Nephron progenitor cell (in vitro differentiated cells): ENCODE measurements at places on chromosomes 5 and 9.

GRCh38 chr9:68955330-68955729, 58.6 kb downstream of the PRKACG start:
- peaks cover 27% of the 10 kb centered on the region for H3K36me3 ChIP-seq
- H3K27me3 ChIP-seq = peaks cover 3% of the 10 kb centered on the region
- H3K27ac ChIP-seq = no peak overlapping the region
- peaks cover 36% of the 10 kb centered on the region for H3K4me1 ChIP-seq
- no peak for DNase-seq

DNA sequence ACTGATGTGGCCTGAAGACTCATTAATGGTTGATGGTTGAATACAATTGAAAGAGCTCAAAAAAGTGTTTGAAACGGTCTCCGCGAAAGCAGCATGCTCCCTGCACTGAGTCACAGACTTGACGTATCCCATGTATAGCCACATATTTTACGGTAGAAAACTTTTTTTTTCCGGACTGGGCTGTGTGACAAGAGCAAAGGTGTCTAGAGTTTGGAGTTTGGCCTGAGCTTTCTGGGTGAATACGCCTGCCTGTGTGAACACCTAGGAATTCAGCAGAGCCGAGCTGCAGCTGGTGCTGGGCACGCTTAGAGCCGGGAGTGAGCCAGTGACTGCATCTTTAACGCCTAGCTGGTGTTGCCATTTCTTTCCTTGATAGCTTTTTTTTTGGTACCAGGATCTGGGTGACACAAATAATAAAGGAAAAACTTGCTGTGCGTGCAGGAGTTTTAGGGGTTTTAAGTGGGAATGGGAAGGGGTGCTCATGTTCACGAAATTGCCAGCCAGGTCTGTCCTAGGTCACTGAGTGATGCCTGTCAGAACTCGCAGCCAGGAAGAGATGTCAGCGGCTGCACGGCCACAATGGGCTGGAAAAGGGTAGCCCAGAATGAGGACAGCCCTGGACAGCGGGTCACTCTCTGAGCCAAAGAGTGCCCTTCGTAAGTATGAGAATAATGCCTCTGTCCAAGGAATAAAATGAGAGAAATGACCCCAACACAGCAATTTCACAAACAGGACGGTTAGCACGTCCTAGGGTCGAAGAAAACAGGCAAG, 51.7 kb downstream of the PSMB7 start:
- peaks cover 26% of the 10 kb centered on the region for H3K36me3 ChIP-seq
- peak overlapping the region; percentile 47 for H3K27ac ChIP-seq
- peaks cover 8% of the 10 kb centered on the region for H3K4me1 ChIP-seq
- no peak for DNase-seq

- no peak overlapping the region for H3K27ac ChIP-seq
- H3K4me3 ChIP-seq = no peak overlapping the region
- DNase-seq = peak; percentile 20
- peaks cover 23% of the 10 kb centered on the region for H3K27me3 ChIP-seq
Measured at GRCh38 chr9:68678430-68678829, 26.6 kb upstream of the PIP5K1B start.

GRCh38 chr9:138045541-138046490, 168.2 kb downstream of the CACNA1B start:
- H3K27me3 ChIP-seq = peaks cover 3% of the 10 kb centered on the region
- H3K36me3 ChIP-seq = no peaks in the 10 kb centered on the region
- no peak overlapping the region for H3K4me3 ChIP-seq
- H3K4me1 ChIP-seq = peaks cover 33% of the 10 kb centered on the region

DNA sequence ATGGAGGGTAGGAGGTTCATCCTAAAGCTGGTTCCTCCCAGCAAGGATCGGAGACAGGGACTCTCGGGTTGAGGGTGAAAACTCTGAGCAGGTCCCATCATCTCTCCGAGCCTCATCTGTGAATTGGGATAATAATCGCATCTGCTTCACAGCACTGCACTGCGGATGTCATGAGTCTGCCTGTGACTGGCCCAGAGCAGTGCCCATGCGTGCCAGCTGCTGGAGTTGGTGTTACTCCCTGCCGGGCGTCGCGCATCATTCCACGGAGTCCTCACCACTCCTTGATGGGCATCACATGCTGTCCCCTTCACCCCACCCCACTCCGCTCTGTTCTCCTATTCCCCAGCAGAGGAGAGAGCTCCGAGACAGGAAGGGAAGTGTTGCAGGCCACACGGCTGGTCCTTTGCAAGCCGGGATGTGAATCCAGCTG, 35.1 kb upstream of the ORM1 start:
- H3K27me3 ChIP-seq = no peaks in the 10 kb centered on the region
- H3K4me1 ChIP-seq = peaks cover 49% of the 10 kb centered on the region
- H3K4me3 ChIP-seq = no peak overlapping the region
- peaks cover 17% of the 10 kb centered on the region for H3K36me3 ChIP-seq
- no peak overlapping the region for H3K27ac ChIP-seq
- no peak for DNase-seq

DNA sequence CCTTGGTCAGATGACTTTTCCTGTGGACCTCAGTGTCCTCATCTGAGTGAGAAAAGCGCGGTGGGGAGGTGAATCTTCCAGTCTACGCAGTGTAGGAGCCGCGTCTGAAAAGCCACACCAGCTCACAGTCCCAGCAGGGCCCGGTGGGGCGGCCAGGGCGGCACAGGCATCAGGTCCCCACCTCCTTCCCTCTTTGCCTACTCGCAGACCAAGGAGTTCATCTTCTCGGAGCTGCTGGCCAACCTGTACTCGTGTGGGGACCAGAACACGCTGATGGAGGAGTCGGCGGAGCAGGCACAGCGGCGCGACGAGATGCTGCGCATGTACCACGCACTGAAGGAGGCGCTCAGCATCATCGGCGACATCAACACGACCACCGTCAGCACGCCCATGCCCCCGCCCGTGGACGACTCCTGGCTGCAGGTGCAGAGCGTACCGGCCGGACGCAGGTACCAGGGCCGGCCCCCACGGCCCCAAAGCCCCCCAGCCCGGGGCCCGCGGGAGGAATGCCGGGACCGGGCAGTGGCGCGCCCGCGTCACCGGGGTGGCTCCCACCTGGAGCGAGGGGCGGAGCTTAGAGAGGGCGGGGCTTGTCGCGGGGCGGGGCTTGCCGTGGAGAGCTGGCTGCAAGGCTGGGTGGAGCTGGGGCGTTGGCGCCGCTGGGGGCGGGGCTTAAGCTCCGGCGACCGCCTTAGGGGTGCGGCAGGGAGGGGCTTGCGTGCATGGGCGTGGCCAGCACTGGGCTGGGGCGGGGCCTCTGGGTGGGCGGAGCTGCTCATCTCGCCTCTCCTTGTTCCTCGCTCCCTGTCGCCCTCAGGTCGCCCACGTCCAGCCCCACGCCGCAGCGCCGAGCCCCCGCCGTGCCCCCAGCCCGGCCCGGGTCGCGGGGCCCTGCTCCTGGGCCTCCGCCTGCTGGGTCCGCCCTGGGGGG, 25.6 kb downstream of the GOLGA2 start:
- DNase-seq = peak; percentile 99
- H3K4me3 ChIP-seq = peak overlapping the region; percentile 78
- no peak overlapping the region for H3K27ac ChIP-seq
- H3K36me3 ChIP-seq = peaks cover 25% of the 10 kb centered on the region

DNA sequence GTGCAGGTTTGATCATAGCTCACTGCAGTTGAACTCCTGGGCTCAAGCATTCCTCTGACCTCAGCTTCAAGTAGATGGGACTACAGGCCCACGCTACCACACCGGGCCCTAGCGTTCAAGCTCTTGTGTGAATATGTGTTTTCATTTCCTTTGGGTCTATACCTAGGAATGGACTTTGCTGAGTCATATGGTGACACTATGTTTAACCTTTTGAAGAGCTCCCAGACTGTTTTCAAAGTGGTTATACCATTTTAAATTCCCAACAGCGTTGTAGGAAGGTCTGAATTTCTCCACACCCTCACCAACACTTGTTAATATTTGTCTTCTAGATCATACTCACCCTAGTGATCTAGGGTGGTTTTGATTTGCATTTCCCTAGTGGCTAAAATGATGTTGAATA, 33.5 kb downstream of the FAF2 start:
- H3K27ac ChIP-seq = no peak overlapping the region
- DNase-seq = no peak
- H3K27me3 ChIP-seq = no peaks in the 10 kb centered on the region
- peaks cover 63% of the 10 kb centered on the region for H3K36me3 ChIP-seq
- H3K4me1 ChIP-seq = no peaks in the 10 kb centered on the region
- no peak overlapping the region for H3K4me3 ChIP-seq

DNA sequence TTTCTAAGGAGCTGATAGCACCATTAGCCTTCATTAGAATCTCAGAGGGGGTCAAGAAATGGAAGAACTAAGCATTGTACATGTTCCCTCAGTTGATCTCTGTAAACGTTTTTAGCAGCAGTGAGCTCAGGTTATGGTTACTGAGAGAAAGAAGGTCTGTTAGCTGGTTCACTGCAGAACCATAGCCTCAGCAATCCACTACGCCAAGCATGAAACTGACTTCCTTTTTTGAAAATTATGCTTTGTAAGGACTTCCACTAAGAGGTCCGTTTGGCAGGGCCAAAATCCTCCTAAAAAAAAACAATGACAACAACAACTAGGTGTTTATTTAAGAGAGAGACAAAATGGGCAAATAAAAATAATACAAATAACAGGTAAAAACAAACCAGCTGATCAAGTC, 273.3 kb downstream of the AOPEP start:
- H3K4me1 ChIP-seq = peaks cover 56% of the 10 kb centered on the region
- H3K27me3 ChIP-seq = peaks cover 6% of the 10 kb centered on the region
- no peak overlapping the region for H3K27ac ChIP-seq
- no peak for DNase-seq
- H3K36me3 ChIP-seq = no peaks in the 10 kb centered on the region

GRCh38 chr5:82670692-82671091, 392.5 kb upstream of the RPS23 start:
- no peak overlapping the region for H3K27ac ChIP-seq
- peaks cover 12% of the 10 kb centered on the region for H3K4me1 ChIP-seq
- DNase-seq = no peak
- no peaks in the 10 kb centered on the region for H3K36me3 ChIP-seq
- no peak overlapping the region for H3K4me3 ChIP-seq
- H3K27me3 ChIP-seq = no peaks in the 10 kb centered on the region

DNA sequence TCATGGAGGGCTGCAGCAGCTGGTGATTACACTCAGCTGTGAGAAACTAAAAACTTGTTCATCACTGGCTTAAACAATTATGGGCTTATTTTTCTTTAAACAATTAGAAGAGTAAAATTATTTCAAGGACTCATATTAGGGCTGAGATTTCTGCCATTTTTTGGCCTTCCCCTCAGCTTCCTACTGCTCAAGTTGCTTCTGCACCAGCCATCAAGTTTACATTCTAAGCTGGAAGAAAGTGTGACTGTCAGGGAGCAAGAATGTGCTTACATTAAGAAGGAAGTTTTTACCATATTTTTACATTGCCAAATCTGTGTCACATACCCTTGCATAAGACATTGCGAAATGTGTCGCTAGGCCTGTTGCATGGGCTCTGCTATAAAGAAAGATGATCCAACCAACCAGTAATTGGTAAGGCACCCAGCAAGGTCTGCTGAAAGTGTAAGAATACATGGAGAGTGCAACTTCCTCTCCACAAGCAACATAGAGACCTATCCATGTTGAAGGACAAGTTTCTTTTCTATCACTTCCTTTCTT, 260.3 kb upstream of the CDH10 start:
- H3K36me3 ChIP-seq = no peaks in the 10 kb centered on the region
- H3K27ac ChIP-seq = no peak overlapping the region
- DNase-seq = no peak

GRCh38 chr5:92676215-92677165, 904.5 kb downstream of the NR2F1-AS1 start:
- peak overlapping the region; percentile 31 for H3K27ac ChIP-seq
- DNase-seq = no peak

DNA sequence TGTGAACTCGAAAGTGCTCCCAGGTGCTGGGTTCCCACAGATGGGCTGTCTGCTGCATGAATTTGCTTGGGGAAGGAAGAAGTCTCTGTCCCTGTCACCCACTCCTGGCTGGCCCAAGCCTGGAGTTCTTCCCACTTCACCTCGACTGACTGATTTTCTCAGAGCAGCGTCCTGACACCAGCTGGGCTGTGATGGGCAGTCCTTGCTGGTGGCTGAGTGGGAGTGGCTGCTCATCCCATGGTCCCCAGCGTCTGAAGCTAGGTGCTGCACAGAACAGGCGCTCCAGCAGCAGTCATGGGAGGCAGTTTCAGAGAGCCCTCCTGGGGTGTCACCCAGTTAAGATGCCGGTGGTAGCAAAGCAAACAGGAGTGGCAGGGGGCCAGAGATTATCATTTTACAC, 10.1 kb upstream of the NEURL1B start:
- H3K36me3 ChIP-seq = no peaks in the 10 kb centered on the region
- H3K4me1 ChIP-seq = peaks cover 20% of the 10 kb centered on the region
- peaks cover 54% of the 10 kb centered on the region for H3K27me3 ChIP-seq
- DNase-seq = peak; percentile 28

DNA sequence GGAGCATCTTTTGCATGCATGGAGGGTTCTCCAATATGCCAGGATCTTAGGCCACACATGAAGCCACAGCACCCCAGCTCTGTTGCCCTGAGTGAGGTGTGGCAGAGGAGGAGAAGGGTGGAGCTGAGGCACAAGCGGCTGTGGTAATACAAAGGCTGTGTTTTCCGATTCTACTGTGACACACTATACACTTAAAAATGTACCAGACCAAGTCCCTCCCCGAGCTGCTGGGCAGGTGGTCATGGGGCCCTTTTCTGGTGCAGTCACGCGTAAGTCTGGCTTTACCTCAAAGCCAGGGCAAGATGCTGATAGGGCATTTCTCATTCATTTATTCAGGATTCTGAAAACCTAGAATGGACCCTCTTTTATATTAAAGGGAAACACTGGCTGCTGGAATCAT, 3.7 kb downstream of the ADGRV1 start:
- H3K4me1 ChIP-seq = peaks cover 48% of the 10 kb centered on the region
- peaks cover 31% of the 10 kb centered on the region for H3K36me3 ChIP-seq
- DNase-seq = peak; percentile 5
- H3K4me3 ChIP-seq = peak overlapping the region; percentile 62
